Stimulated activated CD4-positive, alpha-beta T cell treated with anti-CD3 and anti-CD28 coated beads, Interleukin-4, amount 100 ng/mL, for 4 hours (primary cell): ENCODE measurements at places on chromosomes 2 and 18.

- no peak for DNase-seq
Measured at GRCh38 chr2:234691968-234692955, 195.4 kb upstream of the ARL4C start.

- DNase-seq = no peak
Measured at GRCh38 chr2:191025135-191025534, 11.2 kb upstream of the STAT1 start.

DNA sequence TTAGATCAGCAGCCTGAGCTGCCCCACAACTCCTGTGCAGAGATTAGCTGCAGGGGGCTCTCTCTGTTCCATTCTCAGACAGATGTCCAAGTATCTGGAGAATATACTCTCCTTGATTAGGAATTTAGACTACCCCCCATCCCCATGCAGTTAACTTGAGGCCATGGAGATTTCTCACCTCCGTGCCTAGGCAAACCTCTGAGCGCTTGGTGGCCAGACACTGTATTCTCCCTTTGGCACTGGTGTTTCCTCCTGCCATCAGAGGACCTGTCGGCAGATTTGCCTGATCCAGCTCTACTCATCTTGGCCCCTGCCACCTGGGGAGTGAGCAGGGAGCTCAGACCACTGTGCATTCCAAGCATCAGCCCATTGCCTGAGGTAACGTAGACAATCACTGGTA is 48.3 kb downstream of the ZNF804A start:
- DNase-seq = no peak

GRCh38 chr2:24915796-24916195 is 4.2 kb downstream of the ADCY3 start:
- no peak for DNase-seq

DNA sequence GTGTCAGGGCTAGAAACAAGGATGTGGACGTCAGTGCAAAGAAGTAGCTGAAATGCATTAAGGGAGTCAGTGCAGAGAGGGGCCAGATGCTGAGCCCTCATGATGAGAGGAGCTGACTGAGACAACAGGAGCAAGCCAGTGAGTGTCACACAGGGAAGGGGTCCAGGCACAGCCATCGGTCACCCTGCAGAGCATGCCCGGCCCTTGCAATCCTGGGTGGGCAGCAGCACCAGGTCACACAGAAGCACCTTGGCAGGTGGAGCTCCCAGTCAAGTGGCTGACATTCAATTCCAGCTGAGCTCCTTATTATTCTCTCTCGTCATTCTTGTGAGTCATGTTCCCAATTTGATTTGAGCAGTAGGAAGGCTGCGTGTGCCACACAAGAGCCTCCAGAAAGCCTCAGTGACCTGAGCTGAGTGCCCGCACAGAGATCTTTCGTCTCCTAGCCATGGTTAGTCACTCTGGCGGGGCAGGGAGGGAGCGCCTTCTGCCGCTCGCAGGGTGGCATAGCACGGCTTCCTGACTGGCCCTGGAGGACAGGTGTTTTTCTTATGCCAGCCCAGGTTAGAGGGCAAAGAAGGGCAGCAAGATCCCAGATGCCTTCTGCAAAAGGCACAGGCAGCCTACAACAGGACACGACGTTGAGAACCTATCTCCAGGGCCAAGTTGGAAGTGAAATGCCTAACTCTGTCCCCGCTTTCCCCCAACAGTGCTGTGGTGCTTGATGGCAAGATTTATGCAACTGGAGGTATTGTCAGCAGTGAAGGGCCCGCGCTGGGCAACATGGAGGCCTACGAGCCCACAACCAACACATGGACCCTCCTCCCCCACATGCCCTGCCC is 220.9 kb downstream of the ATAD2B start:
- DNase-seq = no peak

GRCh38 chr2:29064746-29065067 is 9.6 kb downstream of the PCARE start:
- DNase-seq = no peak

GRCh38 chr2:213678437-213679218 is 394.4 kb downstream of the SPAG16 start:
- DNase-seq = no peak

DNA sequence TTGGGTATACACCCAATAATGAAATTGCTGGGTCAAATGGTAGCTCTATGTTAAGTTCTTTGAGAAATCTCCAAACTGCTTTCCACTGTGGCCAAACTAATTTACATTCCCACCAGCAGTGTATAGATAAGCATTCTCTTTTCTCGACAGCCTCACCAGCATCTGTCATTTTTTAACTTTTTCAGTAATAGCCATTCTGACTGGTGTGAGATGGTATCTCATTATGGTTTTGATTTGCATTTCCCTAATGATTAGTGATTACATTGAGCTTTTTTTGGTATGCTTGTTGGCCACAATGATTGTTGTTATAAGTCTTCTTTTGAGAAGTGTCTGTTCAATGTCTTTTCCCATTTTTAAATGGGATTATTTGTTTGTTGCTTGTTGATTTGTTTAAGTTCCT is 50.4 kb upstream of the EPAS1 start:
- DNase-seq = no peak

- DNase-seq = no peak
Measured at GRCh38 chr2:164127971-164128527, 392.2 kb upstream of the FIGN start.

DNA sequence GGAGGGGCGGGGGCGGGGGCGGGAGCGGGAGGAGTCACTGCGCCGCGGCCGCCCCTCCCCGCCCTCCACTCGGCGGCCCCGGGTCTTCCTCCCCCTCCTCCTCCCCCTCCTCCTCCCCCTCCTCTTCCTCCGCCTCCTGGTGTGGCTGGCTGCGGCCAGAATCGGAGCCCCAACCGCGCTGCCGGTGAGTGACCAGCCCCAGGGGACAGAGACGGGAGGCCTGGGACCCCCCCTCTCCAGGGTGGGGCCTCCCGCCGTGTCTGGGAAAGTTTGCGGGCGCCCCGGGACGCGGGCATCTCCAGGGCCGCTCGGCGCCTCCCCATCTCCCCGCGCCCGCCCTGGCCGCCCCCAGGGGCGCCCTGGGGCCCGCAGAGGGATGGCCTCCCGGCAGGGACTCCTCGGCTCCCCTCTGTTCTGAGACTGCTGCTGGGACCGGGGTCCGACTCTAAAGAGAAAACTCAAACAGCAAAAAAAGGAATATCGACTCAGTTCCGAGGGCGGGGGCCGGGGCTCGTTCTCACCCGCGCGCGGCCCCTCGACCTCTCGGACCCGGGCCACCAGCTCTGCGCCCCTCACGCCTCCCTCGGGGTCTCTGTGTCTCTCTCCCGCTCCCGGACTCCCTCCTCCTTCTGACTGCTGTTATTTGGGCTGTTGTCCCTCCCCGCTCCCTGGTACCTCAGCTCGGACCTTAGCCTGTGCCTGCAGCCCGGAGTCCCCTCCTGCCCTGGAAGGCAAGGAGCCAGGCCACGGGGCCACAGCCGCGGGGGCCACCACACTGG is at the start of gene STON1:
Gene STON1, plus strand, starts transcription at position 122 of the 779 bp plus-strand sequence. CDS start 50,480 bp downstream, outside the sequence.
- peak; percentile 40 for DNase-seq

- no peak for DNase-seq
Measured at GRCh38 chr2:163626639-163627109, 109.1 kb downstream of the FIGN start.

DNA sequence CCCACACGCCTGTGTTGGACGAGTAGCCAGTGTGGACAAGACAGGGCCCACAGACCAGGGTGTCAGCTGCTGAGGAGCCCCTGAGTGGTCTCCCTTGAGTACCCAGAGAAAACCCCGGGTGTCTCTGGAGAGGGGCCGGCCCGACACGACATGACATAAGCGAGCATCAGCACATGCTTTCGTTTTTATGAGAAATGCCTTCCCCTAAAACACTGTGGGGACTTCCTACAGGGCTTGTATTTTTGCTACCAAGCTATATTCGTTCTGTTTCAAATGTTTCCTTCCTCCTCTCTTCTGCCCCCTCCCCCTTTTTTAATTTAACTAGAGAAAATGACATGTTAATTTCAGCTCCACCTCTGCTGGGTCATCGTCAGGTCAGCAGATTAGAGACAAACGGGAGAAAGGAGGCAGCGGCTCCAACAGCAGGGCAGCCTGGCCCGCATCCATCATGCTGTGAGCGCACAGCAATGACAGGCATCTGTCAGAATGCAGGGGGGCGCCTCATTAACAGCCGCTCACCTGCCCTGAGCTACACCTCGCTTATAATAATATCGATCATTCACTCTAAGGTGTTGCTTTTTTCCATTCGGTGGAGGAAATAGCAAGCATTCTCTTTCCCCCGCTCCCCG is 286.2 kb downstream of the ZNF516 start:
- no peak for DNase-seq

- no peak for DNase-seq
Measured at GRCh38 chr18:10950876-10951630, 198.3 kb downstream of the PIEZO2 start.

DNA sequence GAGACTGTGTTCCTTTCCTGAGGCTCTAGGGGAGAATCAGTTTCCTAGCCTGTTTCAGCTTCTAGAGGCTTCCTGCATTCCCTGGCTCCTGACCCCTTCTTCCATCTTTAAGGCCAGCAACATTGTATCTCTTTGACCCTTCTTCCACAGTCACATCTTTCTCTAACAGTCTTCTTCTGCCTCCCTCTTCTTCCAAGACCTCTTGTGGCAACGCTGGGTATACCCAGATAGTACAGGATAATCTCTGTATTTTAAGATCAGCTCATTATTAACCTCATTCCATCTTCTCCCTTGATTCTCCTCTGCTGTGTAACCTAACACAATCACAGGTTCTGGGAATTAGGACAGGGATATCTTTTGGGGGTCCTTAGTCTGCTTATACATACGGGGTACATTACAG is 8.9 kb upstream of the MYL12A start:
- no peak for DNase-seq

DNA sequence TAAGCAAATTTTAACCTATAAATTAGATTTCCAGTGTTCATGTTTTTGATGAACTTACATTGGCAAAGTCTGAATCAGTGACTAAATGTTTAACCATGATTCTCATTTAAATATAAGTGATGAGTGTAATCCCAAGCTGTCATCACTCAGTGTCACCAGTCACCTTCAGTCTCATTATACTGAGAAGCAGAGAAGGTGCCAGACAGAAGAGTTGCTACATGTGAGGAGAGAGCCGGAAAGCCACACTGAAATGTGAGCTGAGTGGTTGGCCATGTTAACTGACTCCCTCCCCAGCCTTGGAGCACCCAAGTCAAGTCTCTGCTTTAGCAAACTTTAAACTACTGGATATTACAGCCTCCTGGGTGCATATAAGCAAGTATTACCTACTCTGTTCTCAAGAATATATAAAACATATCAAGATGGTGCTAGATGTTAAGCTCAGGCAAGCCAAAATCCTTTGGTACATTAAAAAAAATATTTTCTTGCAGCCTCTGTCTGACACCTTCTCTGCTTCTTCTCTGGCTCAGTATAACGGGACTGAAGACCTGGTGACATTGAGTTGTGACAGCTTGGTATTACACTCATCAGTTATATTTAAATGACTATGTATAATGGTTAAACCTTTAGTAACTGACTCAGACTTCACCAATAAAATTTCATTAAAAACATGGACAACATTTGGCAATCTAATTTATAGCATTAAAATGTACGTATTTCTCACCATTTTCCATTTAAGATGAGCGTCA is 75.8 kb upstream of the MAP3K20 start:
- no peak for DNase-seq

DNA sequence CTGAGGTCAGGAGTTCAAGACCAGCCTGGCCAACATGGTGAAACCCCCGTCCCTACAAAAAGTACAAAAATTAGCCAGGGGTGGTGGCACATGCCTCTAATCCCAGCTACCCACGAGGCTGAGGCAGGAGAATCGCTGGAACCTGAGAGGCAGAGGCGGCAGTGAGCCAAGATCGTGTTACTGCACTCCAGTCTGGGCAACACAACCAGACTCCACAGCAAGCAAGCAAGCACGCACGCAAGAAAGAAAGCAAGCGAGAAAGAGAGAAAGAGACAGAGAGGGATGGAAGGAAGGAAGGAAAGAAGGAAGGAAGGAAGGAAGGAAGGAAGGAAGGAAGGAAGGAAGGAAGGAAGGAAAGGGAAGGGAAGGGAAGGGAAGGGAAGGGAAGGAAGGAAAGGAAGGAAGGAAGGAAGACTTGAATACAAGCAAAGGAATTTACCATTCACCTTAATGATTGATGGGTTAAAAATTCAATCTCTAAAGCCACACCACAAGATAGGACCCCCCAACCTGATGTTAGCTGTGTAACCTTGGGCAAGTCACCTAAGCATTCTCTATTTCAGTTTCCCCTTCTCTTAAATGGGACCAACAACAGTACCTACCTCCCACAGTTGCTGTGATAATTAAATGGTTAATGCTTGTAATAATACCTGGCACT is 181.7 kb downstream of the ATAD2B start:
- DNase-seq = no peak

- DNase-seq = no peak
Measured at GRCh38 chr2:108612153-108612513, 77.9 kb downstream of the LIMS1 start.

- no peak for DNase-seq
Measured at GRCh38 chr2:37306024-37306423, 18.6 kb downstream of the PRKD3 start.

- DNase-seq = no peak
Measured at GRCh38 chr2:199197448-199197847, 260.3 kb downstream of the SATB2 start.

GRCh38 chr2:166494140-166494624 is at the start of gene SCN7A:
Gene SCN7A (minus strand): TSS chr2:166494249. CDS start chr2:166477696, 16,553 bp downstream.
- peak; percentile 0 for DNase-seq

DNA sequence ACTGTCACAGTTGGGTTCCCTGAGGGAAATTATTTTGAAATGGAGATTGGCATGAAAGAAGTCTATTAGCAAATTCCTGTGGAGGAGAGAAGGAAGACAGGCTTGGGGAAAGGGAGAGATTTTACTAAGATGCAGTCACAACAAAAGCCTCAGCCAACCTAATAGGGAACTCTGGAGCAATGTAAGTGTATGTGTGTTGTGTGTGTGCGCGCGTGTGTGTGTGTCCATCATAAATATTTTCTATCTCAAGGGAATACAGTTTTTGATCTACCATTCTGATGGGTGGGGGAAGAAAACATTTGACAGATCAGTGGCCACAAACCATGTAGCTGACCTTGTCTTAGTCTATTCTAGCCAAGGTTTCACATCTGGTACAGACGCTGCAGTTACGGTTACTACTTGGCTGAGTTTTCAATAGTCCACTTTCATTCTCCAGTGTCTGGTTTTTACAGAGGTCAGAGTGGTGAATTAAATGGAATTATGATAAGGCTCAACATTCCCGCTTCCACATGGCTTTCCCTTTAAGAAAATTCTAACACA is 72.6 kb downstream of the MREG start:
- DNase-seq = no peak

GRCh38 chr2:120596191-120596811 is 139.4 kb upstream of the GLI2 start:
- DNase-seq = no peak
